ENCODE measurements at places on chromosomes 1 and 21.
A peak's percentile ranks its signal among the peaks of the same experiment; 100 is the strongest.

- DNase-seq, result no peak
Observed at GRCh38 chr1:53270873-53271272, 32.6 kb upstream of the MAGOH start.

- DNase-seq, result no peak
Observed at GRCh38 chr1:45684402-45684801, 1.9 kb downstream of the GPBP1L1 start.

- DNase-seq, result no peak
Observed at GRCh38 chr1:156796340-156797097, 20.1 kb downstream of the SH2D2A start.

- DNase-seq, result no peak
Observed at GRCh38 chr1:223052931-223053330, 90.1 kb downstream of the TLR5 start.

DNA sequence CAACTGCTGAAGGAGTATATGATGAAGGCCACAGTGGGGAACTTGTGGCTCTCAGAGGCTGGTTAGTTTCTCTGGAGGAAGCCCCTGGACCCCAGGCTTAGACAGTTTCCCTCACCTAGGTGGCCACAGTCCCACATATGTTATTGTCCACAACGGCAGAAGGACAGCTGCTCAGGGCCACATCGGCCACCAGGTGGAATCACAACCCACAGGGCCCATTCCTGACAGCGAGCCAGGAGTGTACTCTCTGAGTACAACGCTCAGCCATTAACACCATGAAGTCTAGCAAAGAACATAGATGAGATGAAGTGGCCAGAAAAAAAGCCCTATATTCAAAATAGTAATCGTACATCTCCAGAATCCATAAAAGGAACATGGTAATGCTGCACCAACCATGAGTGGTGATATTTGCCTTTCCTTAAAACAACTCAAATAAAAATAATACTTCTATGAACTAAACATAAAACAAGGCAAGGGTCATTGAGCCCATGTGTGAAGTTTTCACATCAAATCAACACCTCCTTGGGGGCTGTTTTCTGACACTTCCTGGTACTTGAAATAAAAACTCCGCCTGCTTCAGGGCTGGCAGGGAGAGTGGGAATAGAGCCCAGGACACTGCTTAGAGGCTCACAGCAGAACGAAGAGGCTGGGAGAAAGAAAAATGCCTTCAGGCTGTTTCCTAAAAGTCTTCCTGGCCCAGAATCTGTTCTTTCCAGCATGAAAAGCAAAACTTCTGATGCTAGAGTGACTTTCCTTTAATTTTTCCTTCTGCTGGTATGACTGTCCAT, 383.3 kb downstream of the HHAT start:
- DNase-seq, result no peak

- DNase-seq, result no peak
Observed at GRCh38 chr1:239826211-239826610, 265.5 kb upstream of the FMN2 start.

- DNase-seq, result peak; percentile 17
Observed at GRCh38 chr1:21622466-21623315, 46.5 kb downstream of the RAP1GAP start.

GRCh38 chr21:43358940-43359822, 67.8 kb downstream of the SIK1 start:
- DNase-seq, result no peak

- DNase-seq, result no peak
Observed at GRCh38 chr21:44838039-44838895, 20.4 kb upstream of the SUMO3 start.

- DNase-seq, result no peak
Observed at GRCh38 chr1:25869909-25870606, 5.5 kb downstream of the PAQR7 start.
